ENCODE measurements at places on chromosomes 7 and 10.

DNA sequence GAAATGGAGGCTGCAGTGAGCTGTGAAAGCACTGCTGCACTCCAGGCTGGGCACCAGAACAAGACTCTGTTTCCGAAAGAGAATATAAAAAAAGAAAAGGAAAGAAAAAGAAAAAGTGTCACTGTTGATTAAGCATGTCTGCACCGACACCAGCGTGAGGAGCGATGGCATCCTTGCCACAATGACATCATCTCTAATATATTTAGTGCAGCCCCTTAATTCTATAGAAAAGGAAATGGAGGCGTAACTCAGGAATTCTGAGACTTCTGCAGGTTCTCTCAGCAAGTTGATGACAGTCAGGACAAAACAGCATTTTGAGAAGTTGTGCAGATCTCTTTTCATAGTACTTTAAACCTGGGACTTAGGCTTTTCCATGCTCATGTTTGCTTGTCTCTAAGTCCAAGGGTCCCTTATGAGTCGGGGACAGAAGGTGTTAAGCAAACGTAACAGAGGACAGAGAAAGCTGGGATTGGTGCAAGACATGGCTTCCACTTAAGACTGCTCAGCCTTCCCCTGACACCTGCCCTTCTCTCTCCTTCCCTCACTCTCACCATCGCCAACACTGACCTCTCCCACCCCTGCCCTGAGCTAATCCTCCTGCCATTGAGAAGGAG is 16.9 kb upstream of the ANKRD1 start:
- no peak for DNase-seq

GRCh38 chr7:99325001-99325493 is 651 bp upstream of the ARPC1A start:
- no peak for DNase-seq

DNA sequence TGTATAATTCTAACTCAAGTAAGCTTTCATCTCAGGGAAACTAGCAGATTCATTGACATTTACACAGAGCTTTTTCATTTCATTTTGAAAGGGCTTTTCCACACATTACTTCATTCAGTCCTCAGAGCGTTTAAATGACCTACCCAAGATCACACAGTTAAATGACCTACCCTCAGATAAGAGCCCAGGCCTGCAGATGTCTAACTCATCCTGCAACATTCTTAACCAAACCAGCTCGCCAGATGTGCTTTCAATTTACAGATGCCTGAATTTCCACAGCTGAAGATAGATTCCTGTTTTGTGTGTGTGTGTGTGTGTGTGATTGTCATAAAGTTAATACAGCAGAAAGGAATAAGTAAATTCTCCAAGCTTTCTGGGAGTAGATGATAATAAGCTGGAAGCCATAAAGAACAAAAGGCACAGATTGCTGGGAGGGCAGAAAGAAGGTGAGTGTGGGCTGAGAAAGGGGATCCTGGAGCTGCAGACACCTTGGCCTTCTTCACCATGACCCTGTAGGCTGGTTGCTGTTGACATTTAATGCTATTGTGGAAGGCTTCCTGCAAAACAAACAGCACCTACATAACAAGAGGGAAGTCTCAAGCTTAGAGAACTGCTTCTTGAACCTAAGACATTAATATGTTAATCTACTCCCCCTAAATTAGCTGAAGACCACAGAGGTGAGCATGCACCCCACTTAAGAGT is 489.7 kb upstream of the CELF2 start:
- DNase-seq, result no peak

- no peak for DNase-seq
These were observed 120.3 kb upstream of the CELF2 start for GRCh38 chr10:10897400-10897799.

- no peak for DNase-seq
These were observed 110.1 kb downstream of the NRP1 start for GRCh38 chr10:33224251-33224965.

- peak; percentile 57 for DNase-seq
These were observed at the start of gene CUZD1 for GRCh38 chr10:122845783-122846332. Gene CUZD1, minus strand, starts transcription at chr10:122845857. Its CDS starts 14 bp downstream, at chr10:122845843.

DNA sequence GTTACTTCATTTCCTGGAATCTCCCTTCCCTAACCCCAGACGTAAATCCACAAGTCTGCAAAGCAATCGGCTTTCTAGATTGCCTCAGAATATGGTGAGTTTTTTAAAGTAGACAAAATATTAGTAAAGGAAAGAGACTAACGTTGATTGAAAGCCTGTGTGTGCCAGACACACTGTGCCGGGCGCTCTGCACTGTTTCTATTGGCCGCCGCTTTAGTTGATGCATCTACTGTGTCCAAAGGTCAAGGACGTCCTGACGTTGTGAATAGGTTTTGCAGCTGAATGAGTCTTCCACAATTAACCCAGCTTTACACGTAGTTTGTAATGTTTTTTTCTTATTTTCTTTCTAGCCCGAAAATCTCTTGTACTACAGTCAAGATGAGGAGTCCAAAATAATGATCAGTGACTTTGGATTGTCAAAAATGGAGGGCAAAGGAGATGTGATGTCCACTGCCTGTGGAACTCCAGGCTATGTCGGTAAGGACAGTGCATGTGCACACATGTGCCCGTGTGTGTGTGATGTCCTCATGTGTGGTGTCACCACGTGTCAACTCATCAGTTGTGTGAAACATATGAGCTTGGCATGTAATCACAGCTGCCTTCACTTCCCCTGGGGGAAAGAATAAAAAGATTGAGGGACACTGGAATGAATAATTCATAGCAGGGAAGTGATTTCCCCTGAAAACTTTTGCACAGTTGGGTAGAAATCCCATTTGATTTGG is 232.0 kb downstream of the CCDC3 start:
- DNase-seq, result no peak

All from T47D (cell line).